Kidney epithelial cell (primary cell): ENCODE measurements at places on chromosomes 13 and 19. TPM values are rescaled to one million over a fixed set of nuclear protein-coding genes. Genes with fewer than 3 reads are reported as not detected.

GRCh38 chr13:105778196-105778595 is 757.3 kb downstream of the EFNB2 start:
- no peak for DNase-seq

PTGIR gene
- total RNA-seq: 0.48 TPM in 1 of 2 replicates, not detected in the other

CNN1 gene
- total RNA-seq: 11.8 and 14.5 TPM in 2 replicates

LRG1 gene
- 0.21 and 0.25 TPM in 2 replicates for total RNA-seq

SLC7A10 gene
- not detected in 2 replicates for total RNA-seq

BCL2L12 gene
- total RNA-seq: 13.9 and 19.8 TPM in 2 replicates
